Activated CD4-positive, alpha-beta T cell treated with anti-CD3 and anti-CD28 coated beads for 1 hour (primary cell): ENCODE measurements at places on chromosomes 3 and 15.

GRCh38 chr15:41989573-41990242, 17.4 kb upstream of the EHD4 start:
- peak; percentile 71 for DNase-seq

DNA sequence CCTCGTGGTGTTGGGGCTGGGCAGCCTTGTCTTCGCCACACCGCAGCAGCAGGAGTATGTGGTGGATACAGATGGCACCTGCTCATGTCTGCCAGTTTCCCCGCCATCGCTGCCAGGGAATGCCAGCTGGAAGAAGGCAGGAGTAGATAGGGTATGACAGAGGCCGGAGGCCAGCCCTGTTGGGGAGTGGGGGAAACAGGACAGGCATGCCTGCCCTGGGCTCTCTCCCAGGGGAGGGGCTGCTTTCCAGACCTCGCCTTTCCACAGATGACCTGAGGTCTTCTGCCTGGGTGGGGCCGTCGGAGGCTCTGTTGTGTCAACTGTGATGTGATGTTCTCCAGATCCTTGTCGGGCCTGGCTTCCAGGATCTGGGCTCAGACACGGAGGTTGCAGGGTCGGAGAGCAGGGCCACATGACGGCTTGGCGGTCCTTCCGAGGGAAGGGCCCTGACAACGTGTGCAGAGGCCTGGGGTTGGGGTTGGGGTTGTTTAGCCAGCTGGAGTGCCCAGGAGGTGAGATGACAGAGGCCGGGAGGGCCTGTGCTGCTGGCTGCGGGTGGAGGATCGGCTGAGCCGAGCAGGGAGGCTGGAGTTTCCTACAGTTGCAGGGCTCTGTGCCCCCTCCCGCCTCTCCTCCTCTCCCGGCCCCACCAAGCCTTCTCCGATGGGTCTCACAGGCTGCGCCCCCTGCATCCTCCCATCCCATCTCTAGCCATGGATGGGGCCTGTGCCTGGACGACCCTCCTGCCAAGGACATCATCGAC, 102.0 kb downstream of the TBC1D2B start:
- no peak for DNase-seq

DNA sequence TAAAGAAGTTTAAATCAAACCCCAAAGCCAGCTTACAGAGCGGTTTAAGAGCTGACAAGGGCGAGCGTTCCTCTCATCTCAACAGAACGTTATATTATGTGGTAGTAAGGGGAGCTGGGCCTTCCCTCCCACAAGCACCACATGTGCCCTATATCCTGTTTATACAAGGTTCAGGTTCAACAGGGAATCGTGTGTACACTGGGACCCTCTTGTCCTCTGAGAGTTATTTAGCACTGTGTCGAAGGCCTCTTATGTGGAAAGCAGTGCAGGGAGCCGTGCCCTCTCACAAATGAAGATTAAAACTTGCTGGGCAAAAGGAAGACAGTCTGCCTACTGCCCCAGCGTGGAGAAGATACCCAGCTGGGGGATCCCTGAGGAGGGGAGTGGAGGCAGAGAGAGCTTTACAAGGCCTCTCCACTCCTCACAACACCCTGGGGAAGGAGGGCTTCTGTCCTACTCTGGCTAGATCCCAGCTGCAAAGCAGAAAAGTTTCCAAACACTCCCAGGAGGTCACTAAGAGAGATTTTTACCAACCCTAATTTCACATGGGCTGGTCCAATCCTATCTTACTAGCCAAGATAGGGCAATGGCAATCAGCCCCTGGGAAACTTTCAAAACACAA, 2.9 kb downstream of the TLE3 start:
- DNase-seq, result no peak

- DNase-seq, result peak; percentile 30
Observed at GRCh38 chr15:49235446-49236124, 65.5 kb downstream of the GALK2 start.

DNA sequence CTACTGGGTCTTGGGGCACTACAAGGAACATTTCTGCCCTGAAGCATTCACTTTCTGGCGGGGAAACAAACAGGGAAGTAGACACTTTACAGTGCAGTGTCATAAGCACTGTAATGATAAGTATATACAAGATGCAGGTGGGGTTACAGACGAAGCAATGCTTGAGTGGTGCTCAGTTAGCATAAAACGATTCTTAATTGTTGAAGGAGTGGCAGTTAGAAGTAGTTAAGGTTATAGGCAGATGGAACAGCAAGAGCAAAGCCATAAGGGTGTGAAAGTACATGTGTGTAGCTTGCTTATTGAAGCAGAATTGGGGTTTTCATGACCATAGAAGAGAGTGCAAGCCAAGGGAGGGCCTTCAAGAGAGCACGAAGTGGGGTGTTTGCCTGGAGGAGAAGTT, 46.2 kb downstream of the SLC25A26 start:
- no peak for DNase-seq

DNA sequence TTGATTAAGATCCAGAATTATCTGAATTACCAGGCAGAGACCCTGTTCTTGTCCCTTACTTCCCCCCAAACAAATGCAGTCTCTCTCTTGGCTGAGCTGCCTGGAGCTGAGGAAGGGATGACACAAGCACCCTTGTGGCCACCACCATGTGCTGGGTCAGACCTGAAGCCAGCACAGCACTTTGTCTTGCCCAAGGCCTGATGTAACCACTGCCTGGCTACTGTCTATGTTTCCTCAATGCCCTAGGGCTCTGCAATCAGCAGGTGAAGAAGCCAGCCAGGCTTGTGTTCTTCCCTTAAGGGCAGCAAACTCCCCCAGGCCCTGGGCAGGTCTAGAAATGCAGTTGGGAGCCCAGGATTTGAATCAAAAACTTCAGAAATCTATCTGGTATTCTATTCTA, 15.8 kb upstream of the CASR start:
- no peak for DNase-seq

DNA sequence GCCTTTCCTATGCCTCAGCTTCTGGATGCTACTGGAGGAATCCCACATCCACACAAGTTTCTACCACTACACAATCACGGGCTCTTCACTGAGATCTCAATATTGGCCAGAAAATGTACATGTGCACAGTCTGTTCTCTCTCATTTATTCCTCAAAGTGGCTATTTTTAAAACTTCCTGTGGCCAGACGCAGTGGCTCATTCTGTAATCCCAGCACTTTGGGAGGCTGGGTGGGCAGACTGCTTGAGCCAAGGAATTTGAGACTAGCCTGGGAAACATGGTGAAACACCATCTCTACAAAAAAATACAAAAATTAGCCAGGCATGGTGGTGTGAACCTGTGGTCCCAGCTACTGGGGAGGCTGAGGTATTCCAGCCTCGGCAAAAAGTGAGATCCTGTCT, 91.4 kb upstream of the PRTG start:
- no peak for DNase-seq

DNA sequence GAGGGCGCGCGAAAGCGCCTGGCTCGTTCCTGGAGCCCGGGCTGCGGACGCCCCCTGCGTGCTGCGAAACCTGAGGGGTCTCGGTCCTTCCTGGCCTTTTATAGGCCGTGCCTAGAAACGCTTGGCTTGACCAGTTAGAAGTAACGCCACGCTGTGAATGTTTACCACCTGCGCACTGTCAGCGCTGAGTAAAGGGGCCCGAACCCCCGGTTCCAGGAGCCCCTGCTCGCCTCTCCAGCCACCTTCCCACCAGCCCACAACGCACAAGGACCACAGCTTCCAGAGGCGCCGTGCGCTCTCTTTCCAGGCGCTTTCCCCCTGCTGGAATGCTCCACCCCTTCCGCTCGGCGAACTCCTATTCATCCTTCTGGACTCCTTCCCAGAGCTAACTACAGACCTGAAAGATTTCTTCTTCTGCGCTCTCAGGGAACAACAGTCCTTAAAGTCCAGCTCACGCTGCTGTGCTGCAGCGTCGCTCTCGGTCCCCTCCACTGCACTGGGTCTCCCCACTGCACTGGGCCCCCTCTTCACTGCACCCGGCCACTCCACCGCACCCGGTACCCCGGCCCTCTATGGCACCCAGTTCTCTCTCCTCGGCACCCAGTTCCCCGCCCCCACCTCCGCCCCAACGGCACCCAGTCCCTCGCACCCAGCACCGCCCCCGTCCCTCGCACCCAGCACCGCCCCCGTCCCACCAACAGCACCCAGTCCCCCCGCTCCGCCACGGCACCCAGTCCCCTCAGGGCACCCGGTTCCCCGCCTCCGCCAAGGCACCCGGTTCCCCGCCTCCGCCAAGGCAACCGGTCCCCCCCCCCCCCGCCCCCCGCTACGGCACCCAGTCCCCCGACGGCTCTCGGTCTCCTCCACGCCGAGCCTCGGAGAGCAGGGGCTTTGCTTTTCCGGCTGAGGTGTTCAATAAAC, 69.8 kb downstream of the SQOR start:
- no peak for DNase-seq

DNA sequence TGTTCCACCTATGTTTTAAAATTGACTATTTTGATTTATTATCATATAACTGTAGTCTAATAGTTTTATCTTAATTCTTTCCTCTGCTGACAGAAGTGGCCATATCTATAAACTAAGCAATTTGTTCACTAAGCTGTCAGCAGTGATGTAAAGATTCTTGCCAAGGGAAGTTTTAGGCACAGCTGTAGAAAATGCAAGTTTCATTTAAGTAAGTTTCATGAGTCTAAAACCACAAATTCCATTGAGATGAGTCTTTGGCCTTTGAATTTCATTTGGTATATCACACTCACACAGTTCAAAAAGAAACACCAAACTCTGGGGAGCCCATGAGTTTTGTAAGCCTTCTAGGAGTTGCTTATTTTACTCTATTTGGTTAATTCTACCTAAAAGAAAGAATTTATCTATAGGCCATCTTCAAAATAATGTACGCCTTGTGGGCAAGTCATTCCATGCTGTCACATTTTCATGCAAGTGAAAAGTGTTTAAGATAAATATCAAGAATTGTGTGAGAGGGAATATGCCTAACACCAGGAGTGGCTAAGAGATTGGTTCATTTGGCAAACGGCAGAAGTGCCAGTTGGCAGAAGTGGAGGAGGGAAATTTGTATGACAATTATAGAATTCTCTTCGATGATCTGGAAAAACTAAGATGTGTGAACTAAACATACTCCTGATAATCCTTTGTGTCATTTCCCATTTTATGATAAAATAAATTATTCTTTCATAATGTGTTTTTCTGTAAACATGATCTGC, 292.9 kb downstream of the ZIC4 start:
- DNase-seq, result no peak

GRCh38 chr3:156317462-156318074, 197.2 kb downstream of the KCNAB1 start:
- DNase-seq, result no peak

GRCh38 chr3:48467110-48467454, 20.5 kb downstream of the ATRIP start:
- no peak for DNase-seq

- DNase-seq, result no peak
Observed at GRCh38 chr3:194181612-194182529, 45.9 kb downstream of the HES1 start.

GRCh38 chr15:45180201-45180600, 7.6 kb downstream of the SHF start:
- DNase-seq, result no peak

- no peak for DNase-seq
Observed at GRCh38 chr3:13683772-13684171, 134.8 kb downstream of the FBLN2 start.

GRCh38 chr15:68561901-68562300, 16.9 kb upstream of the CORO2B start:
- no peak for DNase-seq

DNA sequence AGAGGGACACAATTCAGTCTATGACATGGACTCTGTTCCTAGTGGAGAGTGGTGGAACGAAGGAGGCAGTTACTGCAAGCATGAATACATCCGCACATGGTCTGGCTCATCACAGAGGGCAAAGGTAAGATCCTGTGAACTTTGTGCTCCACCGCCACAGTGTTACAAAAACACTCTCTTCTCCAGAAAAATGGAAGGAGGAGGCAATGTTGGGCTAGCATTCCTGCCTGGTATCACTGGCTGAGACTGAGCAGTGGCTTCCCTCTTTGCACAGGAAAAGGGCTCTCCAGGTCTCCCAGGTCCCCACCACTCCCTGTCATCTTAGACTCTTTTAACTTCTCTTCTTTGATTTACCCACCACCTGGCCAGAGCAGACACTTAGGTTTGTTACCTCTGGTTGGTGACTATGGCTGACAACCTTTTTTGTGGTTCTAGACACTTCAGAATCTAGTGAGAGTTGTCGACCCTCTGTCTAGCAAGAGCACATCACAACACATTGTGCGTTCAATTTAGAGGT, 1.5 kb upstream of the EEFSEC start:
- DNase-seq, result no peak

GRCh38 chr15:23854912-23855659, 168.0 kb upstream of the NDN start:
- DNase-seq, result no peak

DNA sequence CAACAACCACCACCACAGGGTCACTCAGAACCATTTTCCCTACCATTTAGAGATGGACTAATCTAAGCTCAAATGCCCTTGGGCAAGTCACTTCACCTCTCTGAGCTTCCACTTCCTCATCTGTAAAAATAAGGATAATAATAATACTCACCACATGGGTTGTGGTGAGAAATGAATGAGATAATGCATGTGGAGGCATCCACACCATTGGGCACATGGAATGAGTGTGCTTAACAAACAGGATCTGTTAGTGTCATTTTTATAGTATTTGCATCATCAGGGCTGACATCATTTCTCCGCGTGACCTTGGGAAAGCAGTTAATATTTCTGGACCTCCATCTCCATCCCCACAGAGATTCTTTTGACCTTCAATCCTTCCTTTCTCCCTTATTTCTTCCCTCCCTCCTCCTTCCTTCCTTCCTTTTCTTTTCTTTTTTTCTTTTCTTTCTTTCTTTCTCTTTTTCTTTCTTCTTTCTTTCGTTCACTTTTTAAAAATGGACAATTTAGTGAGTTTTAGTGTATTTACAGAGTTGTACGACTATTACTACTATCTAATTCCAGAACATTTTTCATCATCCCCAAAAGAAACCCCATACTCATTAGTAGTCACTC, 7.7 kb upstream of the RFT1 start:
- DNase-seq, result no peak

- no peak for DNase-seq
Observed at GRCh38 chr15:35697549-35698299, 151.8 kb upstream of the DPH6 start.

- peak; percentile 10 for DNase-seq
Observed at GRCh38 chr15:51731549-51732267, 5.7 kb downstream of the LYSMD2 start.

- no peak for DNase-seq
Observed at GRCh38 chr3:118165413-118165812, 869.2 kb downstream of the IGSF11 start.

- DNase-seq, result no peak
Observed at GRCh38 chr15:90553248-90553745, 23.6 kb downstream of the CRTC3 start.

DNA sequence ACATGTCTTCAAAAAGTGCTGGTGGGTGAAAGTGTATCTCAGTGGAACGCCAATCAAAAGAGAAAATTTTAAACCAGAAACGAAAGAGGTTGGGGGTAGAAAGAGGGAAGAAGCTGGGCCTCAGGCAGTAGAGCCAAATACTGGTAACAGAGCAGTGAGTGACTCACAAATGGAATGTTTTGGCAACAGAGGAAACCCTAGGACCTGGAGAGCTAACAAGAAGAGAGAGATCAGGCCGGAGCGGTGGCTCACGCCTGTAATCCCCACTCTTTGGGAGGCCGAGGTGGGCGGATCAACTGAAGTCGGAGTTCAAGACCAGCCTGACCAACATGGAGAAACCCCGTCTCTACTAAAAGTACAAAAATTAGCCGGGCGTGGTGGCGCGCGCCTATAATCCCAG, 450.8 kb upstream of the NAALADL2 start:
- no peak for DNase-seq
